Stimulated activated effector memory CD8-positive, alpha-beta T cell treated with anti-CD3 and anti-CD28 coated beads, Interleukin-12 subunit alpha, Interleukin-12 subunit beta, amount 100 ng/mL, for 72 hours (primary cell): ENCODE measurements at places on chromosomes 2 and 18.

GRCh38 chr18:75070625-75071483 lies 138.1 kb downstream of the PTGR3 start:
- DNase-seq, result peak; percentile 81

DNA sequence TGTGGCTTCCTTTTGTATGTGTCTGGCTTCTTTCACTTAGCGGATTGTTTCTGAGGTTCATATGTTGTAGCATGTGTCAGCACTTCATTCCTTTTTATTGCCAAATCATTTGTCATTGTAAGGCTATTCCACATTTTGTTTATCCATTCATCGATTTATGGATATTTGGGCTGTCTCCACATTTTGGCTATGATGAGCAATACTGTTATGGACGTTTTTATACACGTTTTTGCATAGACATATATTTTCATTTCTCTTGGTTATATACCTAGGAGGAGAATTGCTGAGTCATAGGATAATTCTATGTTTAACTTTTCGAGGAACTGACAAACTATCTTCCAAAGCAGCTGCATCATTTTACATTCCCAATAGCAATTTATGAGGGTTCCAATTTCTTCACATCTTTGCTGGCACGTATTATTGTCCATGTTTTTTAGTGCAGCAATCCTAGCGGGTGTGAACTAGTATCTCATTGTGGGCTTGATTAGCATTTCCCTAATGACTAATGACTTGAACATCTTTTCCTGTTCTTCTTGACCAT lies 48.1 kb upstream of the TBC1D8 start:
- no peak for DNase-seq

- no peak for DNase-seq
These were observed 93.8 kb downstream of the ARL4C start for GRCh38 chr2:234403074-234403473.

- no peak for DNase-seq
These were observed 58.8 kb downstream of the RNF144A start for GRCh38 chr2:6975988-6976387.

- DNase-seq, result peak; percentile 8
These were observed 5.0 kb downstream of the SNED1 start for GRCh38 chr2:241003369-241003768.

DNA sequence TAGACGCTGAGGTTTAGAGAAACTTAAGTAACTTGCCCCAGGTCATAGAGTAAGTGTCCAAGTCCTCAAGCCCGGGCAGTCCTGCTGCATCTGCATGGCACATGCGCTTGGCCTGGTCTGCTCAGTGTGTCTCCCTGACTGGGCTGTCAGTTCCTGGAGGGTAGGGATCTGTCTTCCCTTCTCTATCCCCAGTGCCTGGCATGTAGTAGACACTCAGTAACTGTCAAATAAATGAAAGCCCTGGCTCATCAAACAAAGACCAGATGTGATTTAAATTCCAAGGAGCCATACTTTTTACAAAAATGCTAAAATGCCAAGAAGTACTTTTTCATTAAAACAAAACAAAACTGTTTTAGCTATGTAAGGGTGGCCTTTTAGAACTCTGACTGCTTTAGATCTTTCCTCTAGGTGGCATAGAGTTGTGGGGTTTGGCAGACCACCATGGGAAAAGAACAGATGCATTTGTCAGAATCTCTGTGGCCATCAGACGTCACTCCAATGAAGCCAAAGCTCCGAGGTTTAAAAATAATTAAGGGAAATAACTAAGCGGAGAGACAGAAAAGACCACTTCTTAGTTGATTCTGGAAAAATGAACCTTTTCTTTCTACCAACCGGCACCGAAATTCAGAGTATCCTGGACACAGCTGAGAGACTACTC lies 34.0 kb downstream of the EPAS1 start:
- DNase-seq, result no peak

- no peak for DNase-seq
These were observed 650 bp downstream of the ORMDL1 start for GRCh38 chr2:189783451-189783926.

DNA sequence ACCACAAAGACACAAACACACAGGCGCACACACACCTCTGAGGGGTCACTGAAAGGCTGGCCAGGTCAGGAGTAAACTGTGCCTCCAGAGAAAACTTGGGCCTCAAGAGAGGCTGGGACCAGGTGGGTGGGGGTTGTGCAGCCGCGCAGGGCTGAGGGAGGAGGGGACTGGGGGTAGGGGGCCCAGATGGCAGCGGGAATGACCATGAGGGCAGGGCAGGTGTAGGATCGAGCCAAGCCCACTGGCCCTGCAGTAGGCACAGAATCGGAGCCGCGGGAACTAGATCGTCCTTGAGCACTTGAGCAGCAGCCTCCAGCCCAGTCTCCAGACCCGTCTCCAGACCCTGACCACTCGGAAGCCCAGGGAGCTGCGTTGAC lies 36.8 kb downstream of the ANKMY1 start:
- no peak for DNase-seq

DNA sequence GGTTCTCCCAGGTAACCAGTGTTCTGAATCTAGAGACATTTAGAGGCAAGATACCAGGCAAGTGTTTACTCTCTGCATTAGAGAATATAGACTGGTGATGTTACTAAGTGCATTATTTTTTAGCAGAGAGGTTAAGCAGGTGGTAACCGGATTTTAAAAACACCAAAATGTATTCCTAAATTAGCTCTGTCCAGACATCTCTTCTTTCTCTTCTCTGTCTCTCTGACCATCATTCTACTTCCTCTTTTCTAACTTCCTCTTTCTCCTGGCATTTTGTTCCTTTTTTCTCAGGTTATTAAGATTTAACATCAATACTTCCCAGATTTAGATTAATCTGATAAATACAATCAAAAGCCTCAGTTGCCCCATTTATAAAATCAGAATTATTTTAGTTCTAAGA lies 31.7 kb upstream of the DYNC1I2 start:
- DNase-seq, result no peak

DNA sequence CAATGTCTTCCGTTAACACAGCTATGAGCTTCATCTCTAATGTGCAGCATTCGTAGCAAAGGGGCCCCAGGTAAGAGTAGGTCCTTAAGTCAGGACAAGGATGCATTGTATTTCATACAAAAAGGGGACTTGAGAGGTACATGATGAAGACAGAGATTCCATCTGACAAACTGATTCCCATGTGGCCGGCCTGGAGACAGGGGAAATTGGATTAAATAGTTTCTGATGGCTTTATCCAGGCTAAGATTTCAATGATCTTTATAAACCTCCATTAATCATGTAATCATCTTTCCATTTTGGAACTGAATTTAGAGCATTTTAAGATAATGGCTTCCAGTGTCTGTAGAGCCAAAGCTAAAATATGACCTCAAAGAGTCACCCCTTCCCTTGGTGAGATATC lies 111.3 kb downstream of the NCKAP5 start:
- DNase-seq, result no peak

- no peak for DNase-seq
These were observed 577.4 kb downstream of the CPS1 start for GRCh38 chr2:211133766-211134165.

DNA sequence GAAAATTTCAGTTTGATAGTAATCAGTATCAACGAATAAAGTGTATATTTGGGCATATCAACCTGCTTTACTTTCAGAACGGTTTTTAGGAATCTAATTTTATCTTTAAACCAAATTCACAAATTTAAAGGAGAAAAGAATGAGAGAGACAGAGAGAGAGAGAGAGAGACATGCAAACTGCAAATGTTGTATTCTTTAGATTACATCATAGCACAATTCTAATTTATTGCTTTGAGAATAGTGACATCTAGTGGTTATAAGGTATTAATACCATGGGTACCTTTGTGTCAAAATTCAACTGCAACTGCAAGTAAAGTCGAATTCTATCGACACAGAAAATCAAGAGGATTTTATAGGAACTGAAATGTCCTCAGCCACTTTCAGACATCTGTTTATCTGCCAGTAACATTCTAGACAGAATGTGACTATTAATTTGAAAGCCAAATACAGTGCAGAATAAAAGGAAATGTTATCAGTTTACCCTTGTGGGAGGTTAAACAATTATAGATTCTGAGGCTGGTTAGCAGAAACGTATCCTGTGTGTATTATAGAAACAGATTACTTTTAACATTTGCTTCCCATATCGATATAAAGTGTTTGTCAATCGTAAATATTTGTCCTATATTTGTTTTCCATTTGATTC lies 529.8 kb upstream of the VRK2 start:
- no peak for DNase-seq

DNA sequence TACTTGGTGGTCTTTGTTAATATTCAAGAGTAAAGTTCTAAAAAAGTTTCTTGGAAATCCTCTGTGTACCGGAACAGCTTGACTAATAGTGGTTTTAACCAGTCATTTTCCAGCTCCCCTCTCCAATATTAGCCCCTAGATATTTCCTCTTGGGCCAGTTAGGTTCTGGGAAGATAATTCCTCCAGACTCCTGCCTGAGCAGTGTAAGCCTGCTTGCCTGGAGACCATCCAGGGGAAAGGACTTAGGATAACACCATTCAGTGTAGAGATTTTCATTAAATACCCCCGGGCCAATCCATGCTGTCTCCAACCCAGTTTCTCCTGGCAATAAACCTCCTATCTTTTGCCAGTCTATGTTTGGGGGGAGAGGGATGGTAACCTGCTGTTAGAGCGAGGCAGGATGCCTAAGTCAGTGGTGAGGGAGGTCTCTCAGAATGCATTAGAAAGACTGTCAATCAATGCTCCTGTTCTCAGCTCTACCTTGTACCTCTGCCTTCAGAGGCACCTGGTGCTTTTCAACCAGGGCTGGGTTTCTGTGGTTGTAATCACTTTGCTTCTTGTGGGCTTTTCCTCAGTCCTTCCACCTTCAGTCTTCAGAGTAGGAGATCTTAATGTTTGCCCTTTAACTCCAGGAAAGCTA lies 186.4 kb downstream of the RNF152 start:
- no peak for DNase-seq

GRCh38 chr2:223076573-223076972 lies 24.6 kb downstream of the KCNE4 start:
- DNase-seq, result no peak

- no peak for DNase-seq
These were observed 477.6 kb upstream of the KLHL29 start for GRCh38 chr2:22907330-22907729.

DNA sequence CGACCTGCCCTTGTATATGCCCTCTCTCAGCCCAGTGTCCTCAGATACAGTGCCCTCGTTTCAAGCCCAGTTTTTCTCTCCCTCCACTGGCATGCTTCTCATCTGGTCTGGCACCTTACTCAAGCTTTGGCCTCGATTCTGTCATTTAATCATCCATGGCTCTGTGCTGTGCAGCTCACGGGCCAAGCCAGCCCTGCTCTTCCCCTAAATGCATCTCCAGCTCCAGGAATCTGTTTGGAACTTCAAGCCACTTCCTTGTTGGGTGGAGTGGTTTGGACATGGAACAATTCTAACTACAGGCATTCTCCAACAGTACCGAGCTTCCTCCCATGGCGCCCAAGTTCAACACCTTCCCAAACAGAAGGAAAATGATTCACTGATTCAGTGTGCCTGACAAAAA lies 76.7 kb upstream of the ZNF397 start:
- no peak for DNase-seq

- DNase-seq, result no peak
These were observed 153.4 kb downstream of the ERBB4 start for GRCh38 chr2:212385241-212385640.

DNA sequence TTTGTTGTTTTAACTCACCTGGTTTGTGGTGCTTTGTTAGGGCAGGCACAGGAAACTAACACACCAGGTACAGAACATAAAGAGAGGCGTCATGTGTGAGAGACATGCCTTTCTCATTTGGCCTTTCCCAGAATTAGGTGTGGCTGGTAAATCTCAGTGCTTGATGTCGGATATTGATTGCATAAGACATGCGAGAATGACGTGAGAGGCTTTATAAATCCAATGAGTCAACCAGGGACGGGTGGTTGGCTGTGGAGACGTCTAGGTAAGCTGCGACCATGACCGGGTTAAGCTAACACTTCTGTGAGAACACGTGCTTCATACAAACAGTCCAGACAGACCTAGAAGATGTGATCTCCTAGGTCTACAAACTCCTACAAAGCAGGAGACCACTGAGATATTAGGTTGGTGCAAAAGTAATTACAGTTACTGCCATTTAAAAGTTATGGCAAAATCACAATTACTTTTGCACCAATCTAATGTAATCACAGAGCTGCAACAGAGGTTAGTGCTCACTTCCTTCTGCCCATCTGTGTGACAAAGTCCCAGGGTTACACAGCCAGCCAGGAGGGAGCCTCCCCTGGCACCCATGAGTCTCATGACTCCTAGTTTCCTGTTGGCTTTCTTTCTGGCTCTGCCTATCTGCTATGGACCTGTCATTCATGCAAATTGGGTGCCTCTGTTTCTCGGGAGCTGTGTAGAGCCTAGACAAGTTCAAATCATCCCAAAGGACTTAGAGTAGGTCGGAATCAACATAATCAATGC lies 98.9 kb upstream of the ATP8B1 start:
- DNase-seq, result no peak

GRCh38 chr2:228224410-228224809 lies 42.9 kb upstream of the SPHKAP start:
- DNase-seq, result no peak

DNA sequence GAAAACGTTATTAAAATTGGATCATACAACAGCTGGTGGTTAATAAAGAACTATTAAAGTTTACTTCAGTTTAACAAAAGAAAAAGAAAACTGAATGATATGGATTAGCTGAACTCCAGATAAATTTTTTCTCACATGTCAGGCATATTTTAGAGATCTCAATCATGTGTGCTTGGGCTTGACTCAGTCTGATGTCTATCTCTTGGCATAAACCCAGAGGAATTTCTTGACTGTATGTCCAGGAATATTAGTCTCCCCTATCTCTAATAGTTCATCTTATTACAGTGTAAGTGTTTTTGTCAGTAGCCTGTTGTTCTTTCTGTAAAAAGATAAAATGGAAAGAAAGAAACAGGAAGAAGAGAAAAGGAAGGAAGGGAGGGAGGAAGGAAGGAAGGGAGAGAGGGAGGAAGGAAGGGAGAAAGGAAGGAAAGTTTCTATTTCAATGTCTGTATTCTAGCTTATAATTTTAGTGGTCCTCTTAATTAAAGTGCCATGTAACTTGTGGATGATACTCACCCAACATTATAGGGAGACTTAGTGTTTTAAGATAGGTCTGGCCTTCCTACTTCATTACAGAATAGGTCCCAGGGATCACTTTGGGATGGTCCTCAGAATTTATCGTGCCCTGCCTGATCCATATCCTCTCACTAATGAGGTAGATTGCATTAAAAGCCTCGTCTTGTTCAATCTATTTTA lies 99.7 kb upstream of the UGP2 start:
- DNase-seq, result no peak

DNA sequence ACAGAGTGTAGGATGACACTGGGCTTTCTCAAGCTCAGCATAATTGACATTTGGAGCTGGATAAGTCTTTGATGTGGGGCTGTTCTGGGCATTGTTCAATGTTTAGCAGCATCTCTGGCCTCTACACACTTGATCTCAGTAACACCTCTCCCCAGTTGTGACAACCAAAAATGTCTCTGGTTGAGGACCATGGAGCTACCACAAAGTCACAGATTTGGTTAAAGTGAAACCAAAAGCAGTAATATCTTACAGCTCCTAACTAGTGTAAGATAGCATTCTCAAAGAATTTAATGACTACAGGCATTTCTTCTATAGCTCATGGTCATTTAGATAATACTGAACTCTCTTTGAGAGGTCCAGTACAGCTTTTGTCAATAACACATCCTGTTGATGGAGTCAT lies 23.4 kb upstream of the PAX3 start:
- DNase-seq, result no peak

GRCh38 chr18:37577051-37577611 lies 11.5 kb upstream of the CELF4 start:
- DNase-seq, result no peak
